Activated effector memory CD4-positive, alpha-beta T cell treated with anti-CD3 and anti-CD28 coated beads, Interleukin-2, amount 50 U/mL, for 16 hours (primary cell): ENCODE measurements at places on chromosomes 3 and 15.

- no peak for DNase-seq
These were observed 49.2 kb upstream of the CTDSPL start for GRCh38 chr3:37812499-37812896.

GRCh38 chr3:191368755-191369615 is 38.7 kb upstream of the UTS2B start:
- no peak for DNase-seq

DNA sequence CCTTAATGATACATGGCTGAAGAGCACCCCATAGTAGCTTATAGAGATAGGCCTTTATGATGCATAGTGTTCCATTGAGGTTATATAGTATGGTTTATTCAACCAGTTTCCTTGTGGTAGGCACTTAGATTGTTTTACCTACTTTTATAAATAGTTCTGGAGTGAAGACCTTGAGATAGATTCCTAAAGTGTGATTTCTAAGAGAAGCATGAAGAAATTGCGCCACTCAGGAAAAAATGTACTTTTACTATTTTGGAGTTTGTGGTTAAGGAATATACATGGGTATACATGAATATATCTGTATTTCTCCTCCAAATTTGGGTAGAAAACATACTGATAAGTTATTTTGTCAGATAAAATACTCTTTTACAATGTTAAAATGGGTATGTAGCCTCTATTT is 70.5 kb downstream of the CHD2 start:
- no peak for DNase-seq

DNA sequence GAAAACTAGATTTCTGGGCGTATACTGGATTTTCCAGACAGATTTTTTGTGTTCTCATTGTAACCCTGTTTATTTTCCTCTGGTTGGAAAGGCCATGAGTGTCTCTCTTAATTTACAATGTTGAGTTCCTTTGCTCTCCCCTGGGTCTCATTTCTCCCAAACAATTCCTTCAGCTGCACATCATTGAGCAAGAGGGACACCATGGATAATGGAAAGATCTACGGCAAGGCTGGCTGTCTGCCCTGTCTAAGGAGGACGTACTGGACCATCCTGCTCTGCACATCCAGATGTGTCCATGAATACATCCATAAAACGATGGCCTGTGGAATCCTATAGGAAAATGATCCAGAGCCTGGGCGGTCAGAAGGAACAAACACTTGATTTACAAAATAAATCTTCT is 258.1 kb upstream of the MCTP2 start:
- no peak for DNase-seq

GRCh38 chr3:128867200-128868125 is 12.0 kb upstream of the ACAD9 start:
- peak; percentile 27 for DNase-seq

- DNase-seq, result no peak
These were observed 11.3 kb upstream of the DLG1 start for GRCh38 chr3:197309528-197310361.

DNA sequence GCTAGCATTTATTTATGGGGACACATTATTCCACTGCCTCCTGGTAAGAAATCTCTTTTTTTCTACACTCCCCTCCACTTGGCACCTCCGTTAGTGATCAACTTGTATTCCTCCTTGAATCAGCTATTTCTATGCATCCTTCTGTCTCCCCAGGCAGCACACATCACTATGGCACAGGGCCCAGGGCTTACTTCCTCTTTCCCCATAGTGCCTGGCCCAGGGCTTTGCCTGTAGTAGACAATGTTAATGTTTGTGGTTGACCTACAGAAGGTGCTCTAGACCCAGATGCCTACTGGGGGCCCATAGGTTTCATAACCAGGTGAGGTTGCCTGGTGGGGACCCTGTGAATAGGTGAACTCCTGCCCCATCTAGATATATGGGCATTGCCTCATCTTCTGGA is 44.9 kb downstream of the EPHB1 start:
- no peak for DNase-seq

- DNase-seq, result no peak
These were observed 402.2 kb upstream of the CFAP20DC start for GRCh38 chr3:59451800-59452746.

- DNase-seq, result no peak
These were observed 10.1 kb upstream of the CHCHD6 start for GRCh38 chr3:126693921-126694320.

GRCh38 chr15:61421938-61422337 is 192.8 kb upstream of the RORA start:
- no peak for DNase-seq

- DNase-seq, result no peak
These were observed 45.1 kb downstream of the RTP1 start for GRCh38 chr3:187242435-187242834.

DNA sequence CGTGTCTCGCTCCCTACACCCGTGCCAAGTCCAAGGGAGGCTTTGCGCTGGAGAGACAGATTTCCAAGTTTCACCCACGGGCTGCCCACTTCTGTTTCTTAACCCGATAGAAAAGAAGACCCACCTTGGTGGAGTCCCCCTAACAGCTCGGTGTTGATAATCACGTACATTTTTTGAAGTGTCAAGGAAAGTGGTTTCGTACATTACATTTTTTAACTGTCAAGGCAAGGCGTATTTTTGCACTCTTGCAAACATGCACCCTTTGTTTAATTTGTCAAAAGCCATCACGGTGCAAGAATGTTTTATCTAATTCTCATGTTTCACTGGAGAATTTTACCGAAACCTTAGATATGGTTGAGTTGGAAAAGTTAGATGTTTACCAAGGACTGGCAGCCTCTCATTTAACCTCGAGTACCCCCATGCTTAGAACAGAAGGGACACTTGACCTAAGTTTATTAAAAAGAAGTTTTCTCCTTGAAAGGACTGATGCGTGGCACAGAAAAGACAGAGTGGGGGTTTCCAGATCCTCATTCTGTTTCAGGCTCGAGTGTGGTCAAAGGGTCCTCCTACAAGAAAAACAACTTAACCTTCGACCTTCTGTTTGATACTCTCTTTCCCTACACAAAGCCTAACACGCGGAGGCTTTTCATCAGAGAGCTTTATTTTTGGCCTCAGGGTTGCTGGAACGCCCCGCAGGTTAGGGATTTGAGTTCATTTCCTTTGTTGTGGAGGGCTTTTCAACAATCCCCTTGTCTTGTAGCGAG is 882 bp downstream of the GXYLT2 start:
- DNase-seq, result no peak

GRCh38 chr3:158991146-158991705 is 189.4 kb downstream of the MFSD1 start:
- no peak for DNase-seq

DNA sequence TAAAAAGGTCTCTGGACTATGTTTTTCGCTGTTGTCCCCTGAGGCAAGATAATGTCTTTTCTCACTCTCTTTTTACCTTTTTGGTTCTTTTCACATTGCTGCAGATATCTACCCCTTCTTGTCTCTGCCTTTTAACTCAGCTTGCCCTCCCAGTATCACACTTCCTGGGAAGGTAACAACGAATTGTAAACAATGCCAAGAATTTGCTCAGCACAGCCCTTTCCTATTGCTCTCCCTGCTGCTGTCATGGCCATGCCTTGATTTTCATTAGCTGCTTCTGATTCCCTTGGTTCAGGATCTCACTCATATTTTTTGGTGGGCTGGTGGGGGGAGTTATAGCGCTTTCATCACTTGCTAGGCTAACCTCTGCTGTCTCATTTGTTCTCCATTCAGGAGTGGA is 123.1 kb upstream of the DPH6 start:
- DNase-seq, result no peak

GRCh38 chr15:99447497-99448371 is 118.0 kb upstream of the MEF2A start:
- peak; percentile 55 for DNase-seq

- DNase-seq, result peak; percentile 93
These were observed 691 bp downstream of the MAP2K1 start for GRCh38 chr15:66387163-66388042.

DNA sequence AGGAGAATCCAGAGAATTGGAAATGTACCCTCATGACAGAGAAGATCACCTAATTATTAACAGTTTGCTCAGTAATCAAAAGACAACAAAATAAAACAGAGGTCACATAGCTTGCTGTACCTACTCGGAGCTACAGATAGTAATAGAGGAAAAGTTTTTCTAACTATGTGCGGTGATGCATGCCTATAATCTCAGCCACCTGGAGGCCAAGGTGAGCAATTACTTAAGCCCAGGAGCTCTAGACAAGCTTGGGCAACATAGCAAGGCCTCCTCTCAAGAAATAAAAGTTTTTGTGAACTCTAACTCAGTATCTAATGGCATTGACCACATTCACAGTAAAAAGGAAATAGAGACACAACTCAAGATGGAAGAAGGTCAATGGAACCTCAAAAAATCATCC is 243.6 kb downstream of the ATP8B4 start:
- DNase-seq, result no peak

DNA sequence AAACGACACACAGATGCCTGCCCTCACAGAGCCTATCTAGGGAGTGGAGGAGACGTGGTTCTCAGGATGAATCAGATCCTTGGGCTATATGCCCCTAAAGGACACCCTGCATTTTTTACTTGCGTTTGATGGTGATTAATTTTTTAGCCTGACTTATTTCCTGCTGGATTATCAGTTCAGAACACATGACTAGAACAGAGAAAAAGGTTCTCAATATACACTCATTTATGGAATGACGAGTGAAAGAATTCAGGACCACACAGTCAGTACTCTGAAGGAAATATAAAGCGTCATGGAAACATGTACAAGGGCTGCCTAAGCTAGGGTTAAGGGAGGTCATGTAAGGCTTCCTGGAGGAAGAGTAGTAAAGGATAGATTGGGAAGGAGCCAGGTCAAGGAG is 121.8 kb downstream of the SSR3 start:
- DNase-seq, result no peak

- no peak for DNase-seq
These were observed 108.3 kb downstream of the VPS13C start for GRCh38 chr15:61951949-61952348.

GRCh38 chr3:46464326-46465195 is at the start of gene LTF:
Gene LTF (minus strand): TSS chr3:46464905. CDS start chr3:46464867, 38 bp downstream.
- DNase-seq, result no peak

- DNase-seq, result no peak
These were observed 385.9 kb downstream of the RAP2B start for GRCh38 chr3:153547970-153548369.

DNA sequence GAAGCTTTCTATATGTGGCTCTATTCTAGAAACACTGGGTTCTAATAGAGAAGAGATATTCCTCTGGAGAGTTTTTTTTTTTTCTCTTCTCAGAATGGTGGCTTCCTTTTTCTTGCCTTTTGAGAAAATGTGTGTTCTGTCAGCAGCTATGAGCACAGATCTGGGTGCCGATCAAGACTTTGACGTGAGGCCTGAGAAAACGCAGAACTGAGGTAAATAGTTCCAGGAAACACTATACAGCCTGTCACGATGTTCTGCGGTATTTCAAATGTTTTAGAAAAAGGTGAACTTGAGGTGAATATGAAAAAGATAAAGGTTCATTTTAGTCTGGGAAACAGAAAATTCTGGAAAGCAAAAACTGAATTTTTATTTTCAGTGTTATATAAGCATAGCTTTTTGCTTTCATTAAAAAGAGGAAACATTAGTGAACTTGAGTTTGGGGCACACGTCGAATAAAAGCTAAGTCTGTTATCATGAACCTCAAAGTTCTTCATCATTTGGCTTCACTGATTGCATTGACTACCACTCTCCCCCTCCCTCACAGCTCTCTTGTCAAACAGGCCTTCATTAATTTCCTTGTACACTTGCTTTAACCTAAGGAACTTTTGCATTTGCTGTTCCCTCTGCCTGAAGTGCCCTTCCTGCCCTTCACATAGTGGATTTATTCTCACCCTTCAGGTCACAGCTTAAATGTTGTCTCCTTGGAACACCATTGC is 265.1 kb downstream of the NFKBIZ start:
- DNase-seq, result peak; percentile 67

- no peak for DNase-seq
These were observed 90.0 kb downstream of the FAM174B start for GRCh38 chr15:92565351-92566125.
